Activated CD8-positive, alpha-beta memory T cell treated with anti-CD3 and anti-CD28 coated beads for 4 hours (primary cell): ENCODE measurements at places on chromosomes 7 and 10.

DNA sequence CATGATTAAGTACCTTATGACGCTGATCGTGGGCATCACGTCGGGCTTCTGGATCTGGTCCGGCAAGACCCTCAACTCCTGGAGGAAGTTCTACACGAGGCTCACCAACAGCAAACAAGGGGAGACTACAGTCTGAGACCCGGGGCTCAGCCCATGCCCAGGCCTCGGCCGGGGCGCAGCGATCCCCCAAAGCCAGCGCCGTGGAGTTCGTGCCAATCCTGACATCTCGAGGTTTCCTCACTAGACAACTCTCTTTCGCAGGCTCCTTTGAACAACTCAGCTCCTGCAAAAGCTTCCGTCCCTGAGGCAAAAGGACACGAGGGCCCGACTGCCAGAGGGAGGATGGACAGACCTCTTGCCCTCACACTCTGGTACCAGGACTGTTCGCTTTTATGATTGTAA is 2.5 kb downstream of the FZD1 start:
- DNase-seq = no peak

- no peak for DNase-seq
Measured at GRCh38 chr7:35971133-35971891, 170.5 kb downstream of the SEPTIN7 start.

GRCh38 chr10:29840516-29841276 is 205.9 kb upstream of the SVIL start:
- no peak for DNase-seq

GRCh38 chr10:14123139-14123538 is 207.6 kb downstream of the FRMD4A start:
- no peak for DNase-seq

GRCh38 chr7:27936768-27937102 is 196.8 kb downstream of the TAX1BP1 start:
- no peak for DNase-seq

GRCh38 chr10:113552014-113552413 is 839 bp upstream of the HABP2 start:
- no peak for DNase-seq

GRCh38 chr10:4194231-4194630 is 409.2 kb upstream of the KLF6 start:
- no peak for DNase-seq

DNA sequence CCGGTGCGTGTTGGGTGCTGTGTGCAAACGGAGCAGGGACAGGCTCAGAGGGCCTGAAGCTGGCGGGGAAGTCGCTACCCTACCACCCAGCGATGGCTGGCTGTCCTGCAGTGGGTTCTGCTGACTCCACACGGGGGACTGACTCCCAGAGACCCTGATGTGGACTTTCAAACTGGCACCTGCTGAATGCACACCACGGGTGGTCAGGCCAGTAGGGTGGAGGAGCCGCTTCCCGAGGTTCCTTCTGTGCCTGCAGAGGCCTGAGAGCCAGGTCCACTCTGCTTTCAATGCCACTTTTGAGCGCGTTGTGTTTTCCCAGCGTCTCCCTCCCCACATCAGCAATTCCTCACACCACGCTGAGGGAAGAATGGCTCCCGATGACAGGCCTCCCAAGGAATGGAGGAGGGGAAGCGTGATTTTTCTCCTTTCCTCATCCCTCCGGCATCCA is 135.3 kb downstream of the ADARB2 start:
- no peak for DNase-seq

GRCh38 chr7:50981743-50982142 is 199.0 kb upstream of the GRB10 start:
- no peak for DNase-seq

GRCh38 chr7:127383123-127383835 is 9.2 kb downstream of the ZNF800 start:
- DNase-seq = no peak

DNA sequence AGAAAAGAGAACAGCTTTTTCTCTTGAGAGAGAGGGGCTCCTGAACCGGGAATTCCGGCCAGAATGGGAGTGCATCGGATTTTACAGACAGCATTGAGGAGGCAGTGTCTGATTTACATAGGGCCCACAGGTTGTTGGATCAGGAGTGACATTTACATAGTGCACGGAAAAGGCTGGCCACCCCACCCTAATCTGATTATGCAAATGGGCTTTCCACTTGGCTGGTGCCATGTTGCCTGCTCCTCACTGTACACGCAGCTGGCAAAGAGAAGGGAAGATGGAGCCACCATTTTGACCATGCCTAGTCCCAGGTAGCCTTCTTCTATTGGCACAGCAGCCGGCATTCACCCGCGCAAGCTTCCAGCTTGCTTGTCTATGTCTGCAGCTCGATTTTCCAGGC is 77.5 kb upstream of the FAM171A1 start:
- no peak for DNase-seq

DNA sequence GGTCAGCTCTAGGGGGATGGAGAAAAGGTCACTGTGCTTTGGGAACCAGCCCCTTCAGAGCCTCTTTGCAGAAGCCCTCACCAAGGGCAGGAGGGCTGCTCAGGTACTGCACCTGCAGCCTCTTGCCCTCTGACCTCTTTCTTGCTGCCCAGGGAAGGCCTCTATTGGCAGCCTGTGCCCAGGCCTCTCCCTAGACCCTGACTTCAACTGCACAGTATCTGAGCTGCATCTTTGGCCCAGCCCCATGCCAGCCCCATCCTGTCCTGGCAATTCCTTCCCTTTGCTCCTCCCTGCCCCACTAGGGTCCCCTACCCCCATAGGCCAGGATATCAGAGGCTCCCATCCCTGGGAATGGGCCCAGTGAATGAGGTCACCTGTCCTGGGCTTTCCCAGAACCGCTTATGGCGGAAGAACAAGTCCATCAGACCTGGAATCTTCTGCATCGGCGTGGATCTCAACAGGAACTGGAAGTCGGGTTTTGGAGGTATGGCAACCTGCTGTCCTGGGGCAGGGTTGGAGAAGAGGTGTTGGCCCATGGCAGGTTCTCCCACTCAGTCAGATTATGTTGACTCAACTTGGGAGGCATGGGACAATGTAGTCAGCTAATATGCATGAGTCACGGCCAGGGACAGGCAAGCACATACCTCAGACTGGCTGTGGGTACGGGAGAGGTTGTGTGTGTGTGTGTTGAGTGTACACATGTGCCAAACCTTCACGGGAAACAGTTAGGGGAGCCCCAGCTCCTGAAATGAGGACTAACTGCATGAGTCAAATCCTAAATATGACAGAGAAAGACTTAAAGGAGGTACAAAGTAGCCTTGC is 17.1 kb upstream of the CPA1 start:
- no peak for DNase-seq

DNA sequence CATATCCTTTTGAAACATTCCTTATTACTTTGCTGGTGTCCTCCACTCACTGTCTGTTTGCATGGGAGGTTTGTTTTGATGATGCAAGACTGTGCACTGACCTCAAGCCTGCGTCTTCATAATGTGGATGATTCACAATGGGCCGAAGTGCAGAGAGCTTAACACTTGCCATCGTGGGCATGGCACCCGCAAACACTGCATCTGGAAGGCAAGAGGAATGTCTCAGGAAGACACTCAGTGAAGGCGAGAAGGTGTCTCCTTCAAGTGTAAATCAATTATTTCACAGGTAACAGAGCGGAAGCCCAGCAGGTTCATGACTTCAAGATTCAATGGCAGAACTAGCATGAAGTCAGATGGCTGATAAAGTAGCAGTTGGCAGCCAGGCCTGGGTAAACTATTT is 98.1 kb downstream of the DPY19L1 start:
- no peak for DNase-seq

- no peak for DNase-seq
Measured at GRCh38 chr10:102678842-102679289, 34.6 kb downstream of the TRIM8 start.

DNA sequence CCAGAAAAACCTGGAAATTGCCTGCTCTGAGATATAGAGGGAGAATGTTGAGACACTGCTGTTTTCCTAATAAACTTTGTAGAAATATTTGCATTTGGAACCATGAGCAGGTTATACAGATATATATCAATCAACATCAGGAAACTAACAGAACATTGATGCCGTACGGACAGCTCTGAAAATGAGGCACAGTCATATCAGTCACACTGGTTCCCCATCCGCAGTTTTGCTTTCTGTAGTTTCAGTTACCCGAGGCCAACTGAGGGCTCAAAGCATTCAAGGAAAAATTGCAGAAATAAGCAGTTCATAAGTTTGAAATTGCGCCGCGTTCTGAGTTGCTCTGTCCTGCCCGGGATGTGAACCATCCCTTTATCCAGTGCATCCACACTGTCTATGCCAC is 137.9 kb downstream of the KLF6 start:
- DNase-seq = no peak

- DNase-seq = no peak
Measured at GRCh38 chr10:3401491-3401938, 228.9 kb upstream of the PITRM1 start.

- DNase-seq = no peak
Measured at GRCh38 chr7:100190048-100190711, 12.5 kb downstream of the STAG3 start.

DNA sequence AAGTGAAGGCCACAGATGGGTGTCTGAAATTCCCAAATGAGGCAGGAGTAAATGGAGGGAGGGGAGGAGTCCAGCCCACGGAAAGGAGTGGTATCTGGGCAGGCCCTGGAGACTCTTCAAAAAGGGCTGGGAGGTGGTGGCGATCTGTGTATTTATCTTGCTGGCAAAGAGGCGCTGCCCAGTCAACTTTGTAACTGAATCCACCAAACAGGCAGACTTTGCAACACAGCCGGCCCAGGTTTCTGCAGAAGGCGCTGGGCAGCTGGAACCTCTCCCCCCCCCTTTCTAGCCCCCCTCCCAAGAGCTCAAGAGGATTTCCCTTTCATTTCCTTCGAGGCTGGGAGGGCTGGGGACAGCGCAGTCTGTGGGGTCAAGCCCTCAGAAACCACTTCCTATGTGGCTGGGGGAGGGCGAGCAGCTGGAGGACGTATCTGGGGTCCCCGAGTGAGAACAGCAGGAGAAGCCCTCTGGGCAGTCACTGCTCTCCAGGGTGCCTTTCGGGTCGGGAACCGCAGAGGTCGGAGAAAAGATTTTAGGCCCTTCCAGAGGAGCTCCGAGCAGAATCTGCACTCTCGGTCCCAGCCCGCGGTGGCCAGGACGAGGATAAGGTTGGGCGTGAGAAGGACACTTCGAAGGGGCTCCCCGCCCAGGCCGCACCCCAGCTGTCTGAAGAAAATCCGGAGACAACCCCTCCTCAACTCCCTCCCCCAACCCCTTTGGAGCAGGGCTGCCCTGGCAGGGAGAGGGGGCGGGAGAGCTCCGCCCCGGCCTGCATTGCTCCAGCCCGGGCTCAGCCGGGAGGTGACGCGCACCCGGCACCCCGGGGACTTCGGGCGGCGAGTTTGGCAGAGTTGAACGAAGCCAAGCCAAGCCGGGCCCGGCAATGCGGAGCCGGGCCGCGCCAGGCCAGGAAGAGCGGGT is 965 bp downstream of the ZCCHC24 start:
- peak; percentile 10 for DNase-seq

DNA sequence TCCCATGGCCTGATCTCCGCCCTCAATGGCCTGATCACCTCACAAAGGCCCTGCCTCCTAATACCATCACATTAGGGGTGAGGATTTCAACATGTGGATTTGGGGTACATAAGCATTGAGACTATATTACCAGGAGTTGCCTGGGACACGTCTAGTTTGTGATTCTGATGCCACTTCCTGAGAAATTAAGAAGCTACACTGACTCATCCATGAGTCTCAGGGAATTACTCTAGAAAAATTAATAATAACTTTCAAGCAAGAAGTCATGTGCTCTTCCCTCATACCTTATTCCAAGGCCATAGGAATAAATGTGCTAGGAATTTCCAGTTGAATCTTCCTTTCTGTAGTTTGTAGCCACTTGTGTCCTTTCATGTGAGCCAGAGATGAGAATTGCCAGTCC is 519.3 kb upstream of the MKI67 start:
- no peak for DNase-seq

DNA sequence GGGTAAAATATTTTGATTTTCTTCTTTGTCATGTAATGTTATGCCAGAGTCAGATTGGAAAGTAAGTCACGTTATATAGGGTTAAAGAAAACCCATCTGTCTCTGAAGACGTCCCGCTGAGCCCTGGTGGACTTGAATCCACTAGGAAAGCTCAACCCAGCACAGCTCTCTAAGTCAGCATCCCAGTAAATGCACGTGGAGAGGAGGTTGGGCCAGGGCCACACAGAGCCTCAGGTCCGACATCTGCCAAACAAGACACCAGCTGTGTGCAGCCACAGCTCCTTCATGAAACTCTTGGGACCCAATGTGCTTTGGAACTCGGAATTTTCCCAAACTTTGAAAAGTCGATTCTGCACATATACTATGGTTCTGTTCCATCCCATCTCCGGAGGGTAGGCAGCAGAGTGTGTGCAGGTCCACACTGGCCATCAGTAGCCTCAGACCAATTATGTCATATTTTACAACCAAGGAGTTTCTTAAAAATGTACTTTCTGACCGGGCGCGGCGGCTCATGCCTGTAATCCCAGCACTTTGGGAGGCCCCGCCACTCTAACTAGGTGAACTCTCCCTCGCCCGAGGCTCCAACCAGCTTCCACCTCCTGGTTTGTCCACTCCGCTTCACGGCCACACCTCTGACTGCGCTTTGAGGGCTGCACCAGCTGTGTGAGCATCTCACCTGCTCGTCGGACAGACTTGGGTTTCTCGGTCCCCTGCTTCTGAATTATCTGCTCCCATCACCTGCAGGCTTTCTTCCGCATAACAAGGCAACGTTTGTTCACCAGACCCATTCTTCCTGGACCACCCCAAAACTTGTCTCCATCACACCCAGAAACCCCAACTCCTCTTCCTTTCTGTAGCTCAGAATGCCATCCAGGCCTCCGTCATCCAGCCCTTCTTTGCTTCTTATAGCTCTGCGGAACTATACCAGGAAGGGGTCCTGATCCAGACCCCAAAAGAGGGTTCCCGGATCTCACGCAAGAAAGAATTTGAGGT is 29.7 kb upstream of the DNAJB6 start:
- no peak for DNase-seq

DNA sequence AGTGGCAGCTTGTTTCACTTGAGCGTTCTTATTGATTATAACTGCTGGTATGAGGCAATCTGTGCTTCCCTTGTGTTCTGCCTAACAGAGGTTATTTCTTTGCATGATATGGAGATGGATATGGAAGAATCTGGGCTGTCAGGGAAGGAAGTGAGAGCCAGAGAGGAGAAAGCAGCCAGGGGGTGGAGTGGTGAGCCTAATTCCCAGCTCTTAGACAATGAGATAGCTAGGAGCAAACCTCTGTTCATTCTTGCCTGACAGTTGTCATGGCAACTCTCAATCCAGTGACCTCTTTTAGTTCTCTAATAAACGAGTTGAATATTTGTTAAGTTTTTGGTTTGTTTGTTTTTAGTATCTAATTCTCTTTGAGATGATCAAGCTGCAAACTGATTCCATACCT is 214.3 kb downstream of the NRG3 start:
- DNase-seq = no peak

DNA sequence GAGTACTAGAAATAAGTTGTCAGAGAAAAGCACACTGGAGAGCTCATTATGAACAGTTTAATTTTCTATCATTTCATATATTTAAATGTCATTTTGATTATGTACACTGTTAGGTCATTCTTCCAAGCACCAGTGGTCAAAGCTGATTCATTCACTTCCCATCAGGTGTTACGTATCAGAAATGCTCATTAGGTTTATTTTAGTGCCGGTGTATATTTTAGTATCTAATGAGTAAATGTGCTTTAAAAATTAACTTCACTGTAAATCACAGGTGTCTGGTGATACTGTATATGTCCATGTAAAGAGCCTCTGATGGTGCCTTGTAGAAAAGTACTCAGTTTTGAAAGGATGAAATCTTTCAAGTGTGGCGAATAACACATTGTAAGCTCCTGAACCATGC is 3.5 kb downstream of the DMTF1 start:
- DNase-seq = no peak
